ENCODE measurements at places on chromosomes 11 and 22. TPM values are rescaled to one million over a fixed set of nuclear protein-coding genes. Genes with fewer than 3 reads are reported as not detected.

DNA sequence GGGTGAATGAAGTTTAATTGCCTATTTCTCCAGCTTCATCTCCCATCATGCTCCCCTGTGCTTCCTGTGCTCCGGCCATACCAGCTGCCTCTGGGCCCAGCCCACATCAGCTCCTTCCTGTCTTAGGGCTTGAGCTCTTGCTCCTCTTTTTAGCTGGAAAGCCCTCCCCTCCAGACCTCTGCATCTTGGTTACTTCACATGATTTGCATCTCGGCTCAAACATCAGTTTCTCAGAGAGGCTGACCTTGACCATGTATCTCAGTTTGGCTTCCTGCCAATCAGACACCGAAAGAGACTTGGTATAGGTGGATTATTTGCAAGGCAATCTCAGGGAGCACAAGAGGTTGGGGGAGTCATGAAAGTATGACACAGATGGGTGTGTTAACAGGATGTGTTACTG lies 73.2 kb upstream of the TIMP3 start:
- no peak for DNase-seq

GRCh38 chr22:42459287-42460063 lies 27.3 kb upstream of the NFAM1 start:
- no peak for DNase-seq

- DNase-seq: no peak
Observed at GRCh38 chr22:45335854-45336522, 26.3 kb downstream of the FAM118A start.

DNA sequence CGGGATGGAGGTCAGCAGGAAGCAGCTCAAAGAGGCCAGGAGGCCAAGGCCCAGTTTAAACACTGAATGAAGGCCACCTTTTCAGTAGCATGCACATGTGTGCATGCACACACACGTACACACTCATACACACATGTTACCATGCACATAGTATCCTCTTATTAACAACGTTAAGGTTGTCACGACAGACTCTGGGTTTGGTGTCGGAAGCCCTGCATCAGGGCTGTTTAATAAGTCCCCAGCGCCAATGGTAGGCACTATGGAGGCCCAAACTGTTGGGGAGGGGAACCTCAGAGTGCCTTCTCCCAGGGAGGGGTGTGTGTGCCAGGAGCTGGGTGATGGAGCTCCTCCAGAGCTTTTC lies 39.5 kb upstream of the ADA2 start:
- no peak for DNase-seq

DNA sequence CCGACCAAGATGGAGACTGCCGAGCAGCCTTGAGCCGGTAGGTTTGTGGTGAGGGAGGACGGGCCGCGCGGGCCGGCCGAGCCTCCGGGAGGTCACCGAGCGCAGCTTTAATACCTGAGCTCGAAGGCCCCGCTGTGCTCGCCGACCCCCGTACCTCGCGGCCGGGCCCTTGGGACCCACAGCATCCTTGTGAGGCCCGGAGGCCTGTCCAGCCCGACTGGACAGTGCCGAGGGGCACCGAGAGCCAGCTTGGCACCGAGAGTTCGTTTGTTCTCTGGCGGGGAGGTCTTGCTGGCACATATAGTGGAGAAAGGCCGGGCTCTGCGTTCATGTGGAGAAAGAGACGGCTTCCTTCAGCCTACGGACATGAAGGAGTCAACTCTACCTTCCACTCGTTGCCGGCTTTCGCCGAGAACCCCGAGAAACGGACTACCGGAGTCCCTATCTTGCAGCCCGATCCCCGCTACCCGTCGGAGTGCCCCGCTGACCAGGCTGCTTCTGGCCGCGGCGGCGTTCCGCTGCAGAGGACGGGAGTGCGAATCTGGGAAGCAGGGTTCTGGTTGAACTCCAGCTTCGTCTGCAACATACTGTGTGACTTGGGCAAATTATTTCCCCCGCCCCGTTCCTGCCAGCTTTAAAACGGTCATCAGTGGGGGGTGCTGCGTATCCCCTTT lies 349 bp downstream of the TSSC4 start:
- no peak for DNase-seq

GRCh38 chr22:49545606-49546005 lies 282.1 kb downstream of the BRD1 start:
- DNase-seq: no peak

- no peak for DNase-seq
Observed at GRCh38 chr11:44516688-44517507, 48.6 kb upstream of the CD82 start.

GRCh38 chr11:8584511-8584910 lies 9.5 kb downstream of the STK33 start:
- no peak for DNase-seq

DNA sequence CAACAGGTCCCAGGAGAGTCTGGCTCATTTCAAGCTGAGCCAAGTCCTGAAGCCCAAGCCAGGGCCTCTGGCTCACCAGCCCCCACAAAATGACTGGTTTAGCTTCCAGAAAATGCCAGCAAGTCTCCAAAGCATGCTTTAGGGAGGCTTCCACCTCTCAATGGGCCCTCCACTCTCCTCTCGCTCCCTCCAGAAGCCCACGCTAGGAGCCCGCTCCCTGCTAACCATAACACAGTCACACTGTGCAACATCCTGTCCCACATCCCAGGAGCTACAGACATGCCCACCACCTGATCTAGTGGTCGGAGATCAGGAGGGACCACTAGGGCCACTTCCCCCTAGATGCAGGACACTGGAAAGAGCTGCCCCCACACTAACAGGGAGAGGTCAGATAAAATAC lies 6.9 kb downstream of the SULT4A1 start:
- no peak for DNase-seq

DNA sequence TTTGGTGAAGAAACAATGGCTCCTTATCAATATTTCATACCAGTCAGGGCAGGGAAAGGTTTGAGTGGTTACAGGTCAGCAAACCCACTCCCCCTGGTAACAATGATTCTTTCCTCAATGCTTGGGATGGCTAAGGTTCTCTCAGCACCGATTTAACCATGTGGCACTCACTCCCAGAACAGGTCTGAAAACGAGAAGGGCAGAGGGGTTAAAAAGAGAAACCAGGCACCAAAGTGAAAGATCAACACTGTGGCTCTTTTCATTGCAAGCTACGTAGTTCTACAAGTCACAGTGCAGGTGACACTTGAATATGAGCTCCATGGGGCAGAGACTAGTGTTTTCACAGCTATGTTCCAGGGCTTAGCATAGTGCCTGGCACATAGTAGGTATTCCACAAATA lies 132.4 kb downstream of the PLEKHA7 start:
- DNase-seq: no peak

GRCh38 chr11:66891851-66892660 lies 35.2 kb downstream of the LRFN4 start:
- peak; percentile 87 for DNase-seq

- DNase-seq: no peak
Observed at GRCh38 chr11:60098508-60098907, 10.0 kb downstream of the MS4A2 start.

GRCh38 chr22:30847583-30847982 lies 121.0 kb downstream of the MORC2 start:
- DNase-seq: no peak

- DNase-seq: no peak
Observed at GRCh38 chr11:82924522-82925224, 23.1 kb downstream of the DDIAS start.

DNA sequence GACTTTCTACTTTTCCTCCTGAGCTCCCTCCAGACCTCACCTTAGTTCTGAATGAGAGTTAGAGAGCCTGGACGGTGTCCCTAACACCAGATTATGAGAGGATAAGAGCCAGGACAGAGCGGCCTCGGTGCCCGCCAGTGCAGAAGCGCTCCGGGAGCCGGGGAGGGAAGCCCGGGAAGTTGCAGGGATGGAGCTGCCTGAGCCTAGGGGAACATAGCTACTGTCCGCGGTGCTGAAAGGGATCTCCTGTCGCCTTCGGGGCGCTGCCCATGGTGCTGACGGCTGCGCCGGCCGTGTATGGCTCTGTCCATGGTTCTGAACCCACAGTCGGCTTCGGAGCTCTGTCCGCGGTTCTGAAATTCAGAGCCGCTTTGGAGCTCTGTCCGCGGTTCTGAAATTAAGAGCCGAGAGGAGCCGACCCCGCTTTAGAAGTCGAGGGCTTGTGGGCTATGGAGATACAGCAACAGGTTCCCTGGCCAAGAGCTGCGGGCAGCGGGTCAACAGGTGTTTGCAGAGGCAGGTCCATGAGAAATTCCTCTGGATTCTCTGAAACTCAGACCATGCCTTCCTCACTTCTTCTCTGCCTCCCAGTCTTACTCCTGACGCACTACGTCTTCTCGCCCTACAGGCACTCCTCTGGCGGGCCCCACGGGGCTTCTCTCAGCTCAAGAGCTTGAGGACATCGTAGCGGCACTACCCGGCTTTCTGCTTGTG lies 814 bp downstream of the NPAS4 start:
- peak; percentile 91 for DNase-seq

DNA sequence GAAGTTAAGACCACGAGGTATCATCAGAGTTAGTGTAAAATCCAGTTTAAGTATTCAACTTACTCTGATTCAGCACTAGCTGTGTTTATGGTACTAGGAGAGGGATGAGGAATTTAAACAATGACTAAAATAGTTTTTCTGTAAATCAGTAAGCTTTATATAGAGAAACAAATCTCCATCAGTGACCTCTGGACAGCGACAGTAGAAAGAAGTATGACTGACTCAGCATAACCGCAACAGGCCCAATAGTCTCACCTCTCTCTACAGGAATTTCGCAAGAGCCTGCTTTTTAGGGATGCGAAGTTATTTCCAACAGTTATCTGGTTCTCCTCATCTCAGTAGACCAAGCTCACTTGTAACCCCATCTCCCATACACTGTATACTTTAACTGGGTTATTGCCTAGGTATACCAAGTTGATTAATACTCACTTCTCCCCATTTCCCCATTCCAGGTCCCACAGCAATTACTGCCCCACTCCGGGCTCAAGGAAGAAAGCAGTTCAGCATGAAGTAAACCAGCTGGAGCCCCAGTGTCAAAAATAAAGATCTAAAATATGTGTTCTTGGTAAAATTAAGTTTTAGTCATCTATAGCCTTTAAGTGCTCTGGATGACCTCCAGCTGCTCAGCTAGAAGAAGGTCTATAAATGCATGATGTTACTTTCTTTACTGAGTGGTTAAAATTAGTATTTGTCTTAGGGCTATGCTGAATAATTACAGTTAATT lies 770.6 kb upstream of the CCDC90B start:
- DNase-seq: no peak

DNA sequence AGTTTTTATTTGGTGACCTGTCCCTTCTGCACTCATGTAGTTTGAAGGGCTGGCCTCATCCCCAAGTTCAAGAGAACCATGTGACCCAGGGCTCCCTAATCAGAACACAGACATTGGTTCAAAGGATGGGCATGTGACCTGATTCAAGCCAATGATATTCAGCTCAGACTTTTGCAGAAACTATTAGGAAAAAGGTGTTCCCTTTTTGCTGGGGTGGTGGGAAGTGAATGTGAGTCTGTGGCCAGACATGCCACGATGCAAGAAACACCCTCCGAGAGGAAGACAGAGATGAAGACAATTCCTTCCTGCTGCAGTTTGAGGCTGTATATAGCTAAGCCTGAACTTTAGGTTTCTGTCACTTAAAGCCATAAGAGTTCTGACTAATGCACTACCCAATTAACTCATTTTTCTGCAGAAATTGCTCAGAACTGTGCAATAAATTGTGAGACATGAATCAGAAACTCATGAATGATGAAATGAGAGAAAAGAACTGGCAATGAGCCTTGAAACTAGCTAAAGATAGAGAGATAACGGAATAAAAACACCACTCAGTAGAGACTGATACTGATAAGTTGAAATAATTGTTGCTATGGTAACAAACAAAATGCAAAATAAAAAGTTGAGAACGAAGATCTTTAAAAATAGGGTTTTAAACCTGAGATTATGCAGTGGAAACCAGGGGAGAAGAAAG lies 9.2 kb upstream of the MAPK1 start:
- peak; percentile 92 for DNase-seq

DNA sequence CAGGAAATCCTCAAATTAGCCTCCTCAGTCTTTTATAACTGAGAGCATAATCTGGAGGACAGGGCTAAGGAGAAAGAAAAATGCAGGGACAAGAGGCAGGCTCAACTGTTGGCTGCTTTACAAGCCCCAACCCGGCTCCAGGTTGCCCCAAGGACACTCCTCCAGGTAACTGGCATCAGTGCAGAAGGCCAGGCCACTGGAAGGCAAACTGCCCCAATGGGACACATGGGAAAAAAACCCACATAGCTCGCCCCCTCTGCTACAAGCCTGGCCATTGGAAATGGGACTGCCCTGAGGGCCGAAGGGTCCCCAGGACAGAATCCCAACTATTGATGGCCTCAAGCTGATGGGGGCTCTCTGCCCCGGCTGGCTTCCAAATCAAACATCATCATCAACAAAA lies 17.9 kb upstream of the FBLN1 start:
- DNase-seq: no peak

GRCh38 chr11:113419454-113420003 lies 31.9 kb downstream of the ANKK1 start:
- no peak for DNase-seq

DNA sequence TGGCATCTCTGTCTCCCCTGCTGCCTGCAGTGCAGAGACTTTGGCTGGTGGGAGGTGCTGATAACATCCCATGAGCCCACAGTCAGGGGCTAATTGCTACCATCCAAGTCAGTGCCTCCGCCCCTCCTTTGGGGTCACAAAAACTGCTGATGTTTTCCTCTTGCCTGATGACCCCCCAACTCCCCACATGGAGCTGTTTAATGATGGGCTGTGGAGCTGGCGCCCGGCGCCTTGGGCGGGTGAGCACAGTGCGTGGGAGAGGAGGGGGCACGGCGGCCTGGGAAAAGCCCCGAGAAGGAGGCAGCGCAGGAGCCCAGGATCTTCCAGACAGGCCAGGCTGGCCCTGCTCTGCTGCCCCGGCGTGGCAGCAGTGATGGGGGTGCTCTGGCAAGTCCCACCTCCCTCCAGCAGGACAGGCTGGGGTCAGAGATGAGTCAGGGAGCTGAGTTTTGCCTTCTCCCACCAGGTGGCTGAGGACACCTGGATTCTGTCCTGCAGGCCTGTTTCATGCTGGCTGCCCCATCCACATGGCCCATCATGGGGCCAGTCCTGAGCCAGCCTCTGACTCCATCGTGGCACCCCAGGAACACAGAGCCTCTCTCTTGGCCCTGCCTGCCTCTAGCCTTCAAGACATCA lies 43.8 kb downstream of the NECTIN1 start:
- DNase-seq: no peak

The OR5A2 gene
- total RNA-seq: under 0.01 TPM

The TSPAN18 gene
- total RNA-seq: 0.49 TPM

The WNT7B gene
- 0.18 TPM for total RNA-seq

The SLC43A3 gene
- 44.3 TPM for total RNA-seq

The HORMAD2 gene
- not detected for total RNA-seq

The CDC42EP2 gene
- 4.7 TPM for total RNA-seq

The OR10G7 gene
- not detected for total RNA-seq

The LRRC4C gene
- total RNA-seq: 0.27 TPM

The PNPLA5 gene
- not detected for total RNA-seq

The MAPK8IP2 gene
- total RNA-seq: 1.1 TPM

The MPPED2 gene
- total RNA-seq: not detected

The DCHS1 gene
- 5.2 TPM for total RNA-seq

The GPHA2 gene
- total RNA-seq: not detected

The NCF4 gene
- total RNA-seq: not detected

The PNPLA3 gene
- 2.9 TPM for total RNA-seq

The OR2D2 gene
- not detected for total RNA-seq

Data from fibroblast of the aortic adventitia (primary cell).